ENCODE measurements at places on chromosomes 3 and 15.

DNA sequence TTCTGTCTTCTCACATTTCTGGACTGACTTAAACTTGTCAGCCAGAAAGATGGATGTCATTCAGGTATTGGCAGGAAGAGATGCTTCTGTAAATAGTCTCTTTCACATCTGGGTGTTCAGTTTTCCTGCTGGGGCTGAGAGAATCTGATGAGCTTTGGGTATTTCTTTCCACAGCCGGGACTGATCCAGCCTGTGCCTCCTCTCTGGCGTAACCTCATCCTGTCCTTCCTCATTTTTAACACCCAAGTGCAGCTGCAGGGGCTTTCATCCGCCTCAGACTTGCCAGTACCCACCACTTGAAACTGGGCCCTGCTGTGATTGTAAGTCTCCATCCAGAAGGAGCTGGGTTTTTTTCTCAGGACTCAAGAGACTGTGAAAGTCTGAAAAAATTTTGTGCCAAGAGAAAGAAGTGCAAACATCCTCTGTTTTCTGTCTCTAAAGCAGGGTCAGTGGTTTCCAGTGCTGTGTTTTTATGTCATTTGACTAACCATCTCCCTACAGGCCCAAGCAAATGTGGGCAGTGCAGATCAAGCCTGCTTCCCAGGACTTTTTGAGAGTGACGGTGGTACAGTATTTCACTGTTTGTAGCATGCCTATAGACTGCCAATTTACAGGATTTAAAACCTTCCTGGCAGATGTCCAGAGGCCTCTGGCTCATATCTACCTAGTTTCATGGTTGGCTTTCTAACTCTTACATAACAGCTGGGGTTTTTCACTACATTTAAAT, 342.7 kb downstream of the PTPRG start:
- no peak for DNase-seq

DNA sequence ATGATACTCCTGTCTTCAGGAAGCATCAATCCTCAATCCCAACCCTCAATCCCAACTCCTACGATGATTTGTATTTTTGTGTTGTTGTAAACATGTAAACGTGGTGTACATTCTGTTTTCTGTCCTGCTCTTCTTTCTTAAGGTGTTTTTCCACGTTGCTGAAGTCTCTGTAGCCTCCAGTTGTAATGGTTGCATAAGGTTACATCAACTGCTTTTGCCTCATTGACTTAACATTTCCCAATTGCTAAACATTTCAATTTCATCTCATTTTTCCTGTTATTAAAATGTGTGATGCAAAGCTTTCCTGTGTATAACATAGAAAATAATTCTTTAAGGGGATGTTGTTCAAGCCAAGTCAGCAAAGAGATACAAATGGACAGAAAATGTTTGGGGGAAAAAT, 33.4 kb downstream of the HRH1 start:
- no peak for DNase-seq

GRCh38 chr3:124837730-124838186, 49.4 kb downstream of the ITGB5 start:
- no peak for DNase-seq

- no peak for DNase-seq
Measured at GRCh38 chr15:98397419-98397818, 250.9 kb upstream of the IGF1R start.

DNA sequence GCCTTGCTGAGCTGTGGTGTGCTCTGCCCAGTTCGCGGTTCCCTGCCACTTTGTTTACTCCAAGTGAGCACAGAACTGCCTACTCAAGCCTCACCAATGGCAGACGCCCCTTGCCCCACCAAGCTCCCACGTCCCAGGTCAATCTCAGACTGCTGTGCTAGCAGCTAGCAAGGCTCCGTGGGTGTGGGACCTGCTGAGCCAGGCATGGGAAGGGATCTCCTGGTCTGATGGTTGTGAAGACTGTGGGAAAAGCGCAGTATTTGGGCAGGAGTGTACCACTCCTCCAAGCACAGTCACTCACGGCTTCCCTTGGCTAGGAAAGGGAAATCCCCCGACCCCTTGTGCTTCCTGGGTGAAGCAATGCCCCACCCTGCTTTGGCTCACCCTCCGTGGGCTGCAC, 45.0 kb downstream of the SLC12A6 start:
- DNase-seq, result no peak

DNA sequence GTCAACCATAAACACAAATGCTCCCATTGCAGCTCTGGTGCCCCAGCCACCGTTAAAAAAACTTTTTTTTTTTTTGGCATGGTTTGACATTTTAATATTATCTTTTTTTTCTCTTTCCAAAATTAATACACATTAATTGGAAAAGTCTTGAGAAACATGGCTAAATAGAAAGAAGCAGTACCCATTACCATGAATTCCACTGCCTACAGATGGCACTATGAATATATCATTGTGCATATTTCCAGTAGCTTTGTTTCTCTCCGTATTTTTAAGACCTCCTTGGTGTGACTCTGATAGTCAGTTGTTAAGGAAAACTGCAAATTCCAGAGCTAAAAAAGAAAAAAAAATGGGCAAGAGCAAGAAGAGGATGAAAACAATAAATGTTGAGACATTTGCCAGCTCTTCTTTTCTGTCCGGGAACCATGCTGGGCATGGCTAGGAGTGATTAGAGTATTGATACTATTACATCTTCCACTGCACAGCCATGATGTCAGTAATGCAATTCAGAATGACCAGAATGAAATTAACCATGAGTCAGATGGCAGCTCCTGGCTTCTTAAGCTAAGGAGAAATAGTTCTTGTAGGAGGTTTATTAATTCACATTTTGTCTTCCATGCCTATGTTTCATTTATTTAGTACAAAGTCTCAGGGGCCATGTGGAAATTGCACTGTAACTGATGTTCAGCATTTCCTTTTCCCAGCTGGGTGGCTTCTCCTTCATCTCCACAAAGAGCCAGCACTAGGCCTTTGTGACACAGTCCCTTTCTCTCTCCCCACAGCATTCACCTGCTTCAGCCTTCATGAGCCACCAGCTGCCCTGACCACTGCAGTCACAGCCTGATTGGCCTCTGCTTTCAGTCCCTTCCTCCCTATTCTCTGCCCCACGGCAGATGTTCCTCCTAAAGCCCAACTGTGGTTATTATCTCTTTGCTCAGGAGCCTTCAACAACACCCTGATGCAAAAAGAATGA, 31.8 kb downstream of the SLC7A14 start:
- no peak for DNase-seq

DNA sequence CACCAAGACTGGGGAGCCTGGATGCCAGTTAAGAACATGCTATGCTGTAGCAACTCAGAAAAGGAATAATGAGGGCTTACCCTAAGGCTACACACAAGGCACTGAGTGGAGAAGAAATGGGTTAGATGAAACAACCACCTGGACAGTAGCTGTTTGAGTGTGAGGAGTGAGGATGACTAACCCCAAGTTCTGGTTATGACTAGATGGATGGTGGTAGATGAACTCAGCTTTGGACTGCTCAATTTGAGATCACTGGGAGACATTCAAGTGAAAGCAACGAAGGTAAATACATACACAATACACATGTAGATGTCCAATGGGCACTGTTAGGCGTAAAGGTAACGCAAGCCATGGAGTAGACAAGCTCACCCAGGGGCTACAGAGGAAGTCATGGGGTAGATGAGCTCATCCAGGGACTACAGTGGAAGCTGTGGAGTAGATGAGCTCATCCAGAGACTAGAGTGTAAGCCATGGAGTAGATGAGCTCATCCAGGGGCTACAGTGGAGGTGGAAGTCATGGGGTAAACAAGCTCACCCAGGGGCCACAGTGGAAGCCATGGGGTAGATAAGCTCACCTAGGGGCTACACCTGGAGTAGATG, 98.3 kb downstream of the ANO10 start:
- DNase-seq, result no peak

GRCh38 chr3:11385326-11385725, 113.1 kb downstream of the ATG7 start:
- no peak for DNase-seq

DNA sequence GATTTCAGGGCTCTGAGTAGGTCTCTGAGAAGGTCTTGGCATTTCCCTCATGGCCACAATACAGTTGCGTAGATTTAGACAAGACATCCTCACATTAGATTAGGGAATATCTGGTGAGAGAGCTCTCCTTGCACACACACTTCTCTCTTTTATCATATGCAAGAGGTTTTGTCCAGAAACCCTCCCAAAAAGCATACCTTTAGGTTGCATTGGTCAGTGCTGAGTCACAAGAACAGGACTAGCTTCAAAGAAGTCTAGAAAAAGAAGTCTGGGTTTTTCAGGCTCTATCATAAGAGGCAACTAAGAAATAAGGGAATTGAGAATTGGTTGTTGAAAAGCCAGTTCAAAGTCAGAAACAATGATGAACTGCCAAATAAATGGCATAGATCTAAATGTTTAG, 40.1 kb upstream of the MITF start:
- no peak for DNase-seq
